ENCODE measurements at places on chromosomes 2 and 18.

DNA sequence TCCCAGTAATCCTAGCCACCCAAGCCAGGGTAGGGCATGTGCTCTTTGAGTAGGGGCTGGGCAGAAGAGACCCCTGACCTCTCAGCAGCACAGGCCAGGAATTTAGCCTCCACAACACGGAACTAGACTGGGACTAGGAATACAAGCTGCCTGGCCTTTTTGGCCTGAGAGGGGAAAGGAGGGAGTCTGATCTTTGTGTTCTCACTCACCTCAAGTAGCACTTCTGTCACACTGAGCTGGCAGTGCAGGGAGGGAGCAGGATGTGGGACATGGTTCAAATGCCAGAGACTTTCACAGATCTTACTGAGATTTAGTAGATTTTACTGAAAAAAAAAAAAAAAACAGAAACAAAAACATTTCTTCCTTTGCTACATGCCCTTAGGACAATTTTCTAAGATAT, 395.2 kb downstream of the CMPK2 start:
- DNase-seq, result no peak

- no peak for DNase-seq
Measured at GRCh38 chr2:237315170-237315828, 98.7 kb downstream of the COL6A3 start.

DNA sequence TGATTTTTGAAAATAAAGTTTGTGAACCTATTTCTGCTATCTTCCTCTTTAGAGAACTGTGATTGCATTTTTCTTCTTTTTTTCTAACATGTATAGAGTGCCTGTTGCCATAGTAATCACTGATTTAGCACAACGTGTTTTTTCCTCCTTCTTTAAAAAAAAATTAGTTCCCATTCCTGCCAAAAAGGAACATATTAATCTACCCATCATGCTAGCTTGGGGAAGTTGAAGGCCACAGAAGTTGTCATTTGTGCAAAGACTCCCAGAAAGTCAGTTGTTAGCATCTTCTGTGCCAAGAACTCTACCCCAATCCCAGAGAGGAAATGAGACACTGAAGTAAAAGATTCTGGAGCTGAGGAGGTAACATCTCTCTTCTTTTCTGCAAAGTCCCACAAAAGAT, 57.3 kb downstream of the SLC8A1 start:
- no peak for DNase-seq

- DNase-seq, result peak; percentile 36
Measured at GRCh38 chr2:226798422-226799210, 1.0 kb downstream of the IRS1 start.

DNA sequence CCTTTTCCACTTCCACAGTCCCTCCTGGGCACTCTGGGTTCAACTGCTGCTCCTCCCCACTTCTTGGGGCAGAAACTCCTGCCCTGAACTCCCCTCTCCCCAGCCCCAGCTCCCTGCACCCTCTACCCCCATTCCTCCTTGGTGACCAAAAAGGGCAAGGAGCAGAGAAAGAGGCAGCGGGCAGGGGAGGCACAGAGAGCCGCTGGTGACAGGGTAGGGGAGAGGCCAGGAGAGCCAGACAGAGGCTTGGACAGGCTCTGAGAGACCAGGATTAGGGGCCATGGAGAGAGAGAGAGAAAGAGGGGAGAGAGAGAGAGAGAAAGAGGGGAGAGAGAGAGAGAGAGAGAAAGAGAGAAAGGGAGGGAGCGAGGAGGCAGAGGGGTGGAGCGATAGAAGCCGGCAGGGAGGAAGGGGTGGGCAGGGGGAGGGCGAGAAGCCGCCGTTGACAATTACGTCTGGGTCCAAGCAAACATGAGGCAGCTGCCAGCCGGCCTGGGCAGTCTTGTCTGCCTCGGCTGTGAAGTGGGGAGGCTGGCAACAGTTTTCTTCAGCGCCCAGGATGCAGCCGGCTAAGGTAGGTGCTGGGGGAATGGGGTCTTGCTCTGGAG, at the start of gene KCNIP3:
TSS of gene KCNIP3 (plus strand) at position 468 of the 608 bp plus-strand sequence. CDS start at position 560, 92 bp downstream.
- no peak for DNase-seq

DNA sequence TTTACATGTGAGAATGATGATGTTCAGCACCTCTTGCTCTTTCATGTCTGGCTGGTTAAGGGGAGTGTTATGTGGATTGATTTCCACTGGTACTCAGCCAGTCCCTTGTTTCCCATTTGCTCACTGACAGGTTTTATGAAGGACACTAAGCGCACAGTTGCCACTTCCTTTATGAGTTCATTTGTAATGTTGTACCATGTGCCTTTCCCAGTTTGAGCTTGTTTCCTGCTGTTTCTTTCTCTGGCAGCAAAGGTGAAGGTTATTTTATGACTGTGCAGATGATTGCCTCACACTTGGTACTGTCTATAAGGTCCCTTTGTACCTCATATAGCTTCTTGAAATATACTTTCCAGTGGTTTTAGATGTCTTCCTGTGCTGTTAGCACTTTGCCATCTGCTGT, 1700.5 kb upstream of the TMEFF2 start:
- DNase-seq, result no peak

- DNase-seq, result no peak
Measured at GRCh38 chr18:63002803-63003445, 287.6 kb downstream of the PHLPP1 start.

- DNase-seq, result no peak
Measured at GRCh38 chr2:239801404-239802184, 223.5 kb downstream of the NDUFA10 start.

DNA sequence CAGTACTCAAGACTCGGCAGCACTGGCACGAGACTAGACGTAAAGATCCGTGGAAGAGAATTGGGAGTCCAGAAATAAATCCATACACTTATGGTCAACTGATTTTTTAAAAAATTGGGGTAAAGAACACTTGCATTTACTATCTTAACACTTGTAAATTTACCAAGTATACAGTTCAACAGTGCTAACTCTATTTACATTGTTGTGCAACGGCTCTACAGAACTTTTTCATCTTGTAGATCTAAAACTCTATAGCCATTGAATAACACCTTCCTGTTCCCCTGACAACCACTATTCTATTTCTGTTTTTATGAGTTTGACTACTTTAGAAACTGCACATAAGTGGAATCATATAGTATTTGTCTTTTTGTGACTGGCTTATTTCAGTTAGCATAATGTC, 129.4 kb upstream of the SP3 start:
- DNase-seq, result no peak

GRCh38 chr2:196163285-196163684, 8.1 kb downstream of the STK17B start:
- no peak for DNase-seq
